ENCODE measurements at places on chromosomes 5 and 9.

- DNase-seq: no peak
Observed at GRCh38 chr5:147935032-147935431, 28.7 kb upstream of the C5orf46 start.

GRCh38 chr5:32233696-32234447, 59.8 kb upstream of the GOLPH3 start:
- no peak for DNase-seq

DNA sequence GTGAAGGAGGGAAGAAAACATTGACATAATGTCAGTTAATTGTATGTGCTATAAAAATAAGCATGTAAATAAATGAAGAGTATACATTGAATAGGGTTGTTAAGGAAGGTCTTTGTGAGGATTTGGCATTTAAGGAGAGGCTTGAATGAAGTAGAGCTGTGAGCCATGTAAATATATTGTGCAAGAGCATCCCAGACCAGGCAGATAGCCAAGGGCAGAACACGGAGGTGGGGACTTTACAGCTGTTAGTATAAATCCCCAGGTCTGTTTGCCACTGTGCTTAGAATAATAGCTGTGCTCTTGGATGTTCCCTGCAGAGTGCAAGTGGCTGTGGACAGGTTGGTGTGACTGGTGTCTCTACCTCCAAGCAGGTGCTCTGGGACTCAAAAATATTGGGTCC, 211.7 kb downstream of the LRRC70 start:
- no peak for DNase-seq

DNA sequence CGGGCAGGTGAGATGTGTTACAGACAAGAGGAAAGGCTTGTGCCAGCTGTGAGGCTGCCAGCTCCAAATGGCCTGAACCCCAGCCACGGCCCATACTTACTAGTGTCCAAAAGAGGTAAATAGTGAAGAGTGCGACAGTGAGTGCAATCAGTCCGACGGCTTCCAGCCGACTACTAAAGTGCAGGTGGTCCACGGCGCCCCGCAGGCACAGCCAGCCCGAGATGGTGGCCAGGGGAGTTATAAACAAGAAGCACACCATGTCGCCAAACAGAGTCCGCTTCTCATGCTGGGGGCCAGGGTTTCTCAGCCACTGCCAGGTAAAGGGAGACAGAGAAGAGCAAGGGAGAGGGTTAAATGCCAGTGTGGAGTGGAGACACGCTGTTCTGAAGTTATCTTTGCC, 101.1 kb downstream of the LMNB1 start:
- DNase-seq: peak; percentile 41

DNA sequence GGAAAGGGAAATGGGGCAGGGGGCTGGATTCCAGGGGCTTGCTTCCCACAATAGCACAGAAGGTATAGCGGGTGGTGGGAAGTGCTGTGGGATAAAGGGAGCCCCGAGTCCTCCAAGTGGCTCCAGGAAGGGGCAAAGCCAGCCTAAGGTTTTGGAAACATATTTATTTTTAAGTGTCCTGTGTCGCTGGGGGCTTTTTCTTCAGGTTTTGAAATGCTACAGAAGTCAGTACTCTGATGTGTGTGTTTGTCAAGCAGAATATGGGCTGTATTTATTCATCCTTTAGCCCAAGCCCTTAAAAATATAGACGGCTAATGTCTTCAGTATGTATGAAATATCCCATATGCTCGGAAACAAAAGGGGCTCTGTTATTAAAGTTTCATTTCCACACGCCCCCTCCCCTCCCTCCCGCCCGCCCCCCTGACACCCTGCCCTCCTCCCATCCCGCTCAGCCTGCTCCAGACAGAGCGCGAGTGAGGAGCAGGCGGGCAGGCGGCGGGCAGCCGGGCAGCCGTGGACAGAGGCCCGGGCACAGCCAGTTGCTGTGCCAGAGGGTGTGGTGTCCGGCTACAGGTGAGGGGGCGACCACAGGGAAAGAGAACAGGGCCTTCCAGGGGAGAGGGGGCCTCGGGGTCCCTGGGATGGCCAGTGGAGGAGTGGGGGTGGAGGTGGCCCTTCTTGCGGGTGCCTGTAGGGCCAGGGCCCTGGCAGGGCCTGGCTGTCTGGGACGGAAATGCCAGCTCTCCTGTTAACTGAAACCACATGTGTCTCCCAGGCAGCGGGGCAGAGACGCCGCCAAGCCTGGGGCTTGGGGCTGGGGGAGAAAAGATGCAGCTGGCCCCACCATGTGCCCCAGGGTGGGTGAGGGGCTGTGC, 39.6 kb upstream of the SYNPO start:
- no peak for DNase-seq

DNA sequence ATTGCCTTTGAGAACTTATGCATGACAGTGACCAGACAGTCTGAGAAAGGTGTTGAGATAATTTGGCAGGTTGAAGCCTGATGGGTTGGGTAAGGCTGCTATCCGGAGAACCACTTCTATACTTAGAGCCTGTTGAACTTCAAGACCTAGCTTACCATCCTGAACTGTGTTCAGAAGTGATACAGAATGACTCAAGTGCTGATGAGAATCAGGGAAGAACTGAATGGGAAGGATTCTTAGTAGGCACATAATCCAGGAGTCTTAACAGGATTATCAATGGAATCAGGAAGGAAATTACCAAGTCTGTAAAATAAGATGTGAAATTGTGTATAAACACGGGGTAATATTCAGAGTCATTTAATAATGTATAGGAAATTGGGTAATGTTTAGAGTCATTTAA, 9.0 kb upstream of the PAPPA start:
- no peak for DNase-seq

- DNase-seq: no peak
Observed at GRCh38 chr9:137162505-137163364, 7.1 kb downstream of the LRRC26 start.

DNA sequence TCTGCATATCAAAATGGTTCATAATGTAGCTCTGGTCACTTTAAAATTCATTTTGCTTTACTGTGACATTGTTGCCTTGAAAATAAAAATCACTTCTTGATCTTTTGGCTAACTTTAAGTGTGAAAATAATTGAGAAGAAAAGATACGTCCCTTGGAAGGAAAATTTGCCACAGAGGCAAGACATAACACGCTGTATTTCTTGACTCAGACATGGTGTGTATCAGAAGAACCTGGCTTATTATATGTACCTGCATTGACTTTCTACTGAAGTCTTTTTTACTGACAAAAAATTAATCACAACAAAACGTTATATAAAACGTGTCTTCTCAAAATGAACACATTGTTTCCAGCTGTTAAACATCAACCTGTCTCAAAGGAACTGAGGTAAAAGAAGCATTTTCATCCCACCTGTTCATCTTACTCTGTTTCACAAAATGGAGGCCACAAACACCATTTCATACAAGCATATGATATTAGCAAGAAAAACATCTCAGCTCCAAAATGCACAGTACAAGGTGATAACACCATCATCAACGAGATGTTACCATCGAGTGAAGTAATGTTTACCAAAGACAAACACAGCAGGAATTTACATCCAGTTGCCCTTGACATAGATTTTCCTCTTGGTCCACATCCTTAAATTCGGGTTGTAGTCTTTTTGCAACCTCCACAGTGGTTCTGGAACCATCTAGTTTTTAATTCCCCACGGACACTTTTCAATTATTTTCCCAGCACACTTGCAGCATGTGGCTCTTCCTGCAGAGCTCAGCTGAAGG, 179.9 kb downstream of the GLIS3 start:
- DNase-seq: no peak

DNA sequence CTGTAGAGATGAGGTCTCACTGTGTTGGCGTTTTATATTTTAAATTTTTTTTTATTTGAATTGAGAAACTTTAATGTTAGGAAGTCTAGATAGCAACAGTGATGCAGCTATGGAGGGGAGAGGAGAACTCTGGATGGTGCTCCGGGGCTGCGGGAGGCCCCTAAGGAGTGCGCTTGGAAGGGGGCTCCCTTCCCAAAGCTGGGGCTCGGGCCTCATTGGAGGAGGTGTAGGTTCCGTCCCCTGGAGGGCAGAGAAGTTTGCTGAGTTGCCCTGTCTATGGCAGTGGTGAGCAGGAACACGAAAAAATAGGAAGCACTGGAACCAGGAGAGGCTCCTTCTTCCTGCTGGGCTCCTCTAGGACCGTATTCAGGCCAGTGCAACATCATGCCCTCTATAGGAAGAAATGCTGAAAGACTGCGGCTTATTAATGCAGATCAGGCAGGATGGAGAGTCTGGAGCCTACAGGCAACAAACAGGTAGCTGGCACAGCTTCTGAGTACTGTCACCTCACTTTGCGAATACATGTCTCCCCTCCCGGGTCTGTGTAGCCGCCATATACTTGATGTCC, 16.1 kb downstream of the AHRR start:
- DNase-seq: no peak

- DNase-seq: no peak
Observed at GRCh38 chr9:123642291-123643278, 286.6 kb downstream of the CRB2 start.

DNA sequence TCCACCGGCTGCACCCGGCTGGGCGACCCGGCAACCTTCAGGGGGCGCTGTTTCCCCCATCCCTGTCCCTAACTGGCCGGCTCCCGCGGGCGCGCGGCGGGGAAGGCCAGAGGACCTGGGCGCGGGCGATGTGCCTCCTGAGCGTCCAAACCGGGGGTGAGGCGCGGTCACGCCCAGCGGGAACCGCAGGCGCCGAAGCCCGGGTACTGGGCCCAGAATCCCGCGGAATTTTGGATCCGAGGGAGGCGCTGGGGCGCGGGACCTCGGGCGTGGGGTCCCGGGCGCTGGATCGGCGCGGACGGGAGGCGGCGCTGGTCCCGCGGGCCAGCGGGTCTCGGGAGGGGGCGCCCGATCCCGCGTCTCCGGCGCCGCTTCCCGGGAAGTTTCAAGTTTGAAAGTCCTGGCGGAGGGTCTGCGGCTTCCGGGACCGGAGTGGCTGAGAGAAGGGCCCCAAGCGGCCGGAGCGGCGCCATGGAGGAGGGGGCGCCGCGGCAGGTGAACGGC, at the start of gene PKN3:
PKN3 (plus strand) TSS at position 59 of the 504 bp plus-strand sequence; CDS start at position 472, 413 bp downstream.
- peak; percentile 99 for DNase-seq

GRCh38 chr5:56552612-56553268, 262.6 kb upstream of the MAP3K1 start:
- no peak for DNase-seq

GRCh38 chr5:113087976-113088514, 111.4 kb downstream of the DCP2 start:
- no peak for DNase-seq

DNA sequence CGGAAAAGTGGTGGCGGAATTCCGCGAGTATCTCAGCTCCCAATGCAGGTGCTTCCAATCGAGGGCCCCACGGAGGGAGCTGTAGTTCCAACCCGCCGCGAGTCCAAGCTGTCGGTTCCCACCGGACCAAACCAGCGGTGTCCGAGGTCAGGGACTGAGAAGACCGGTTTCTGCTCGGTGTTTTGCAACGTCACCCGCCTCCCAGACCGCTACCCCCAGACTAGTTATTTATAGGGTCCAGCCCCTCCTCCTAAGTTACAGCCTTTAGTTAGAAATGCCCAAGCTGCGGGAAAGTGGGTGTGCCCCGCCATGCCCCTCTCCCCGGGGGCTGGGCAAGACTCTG, 677 bp upstream of the MYORG start:
- no peak for DNase-seq

DNA sequence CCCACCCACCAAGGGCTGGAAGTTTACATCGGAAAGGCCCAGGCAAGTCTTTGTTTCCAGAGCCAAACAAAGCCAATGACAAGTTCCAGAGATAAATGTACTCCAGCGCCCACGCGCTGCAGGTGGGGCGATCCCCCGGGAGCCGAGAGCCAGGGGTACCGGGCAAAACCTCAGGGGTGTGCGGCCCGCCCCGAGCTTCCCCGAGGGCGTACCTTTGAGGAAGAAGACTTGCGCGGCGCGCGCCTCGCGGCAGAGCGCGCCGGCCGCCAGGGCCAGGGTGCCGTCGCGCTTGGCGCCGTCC, 671 bp downstream of the DUSP1 start:
- DNase-seq: peak; percentile 54

GRCh38 chr5:90557871-90558270, 726 bp upstream of the ADGRV1 start:
- no peak for DNase-seq

- no peak for DNase-seq
Observed at GRCh38 chr5:111472579-111472978, 39.8 kb downstream of the STARD4 start.

GRCh38 chr9:4065054-4065453, 234.8 kb downstream of the GLIS3 start:
- DNase-seq: no peak

GRCh38 chr5:112366987-112367386, 52.1 kb downstream of the EPB41L4A start:
- no peak for DNase-seq

- no peak for DNase-seq
Observed at GRCh38 chr9:76227156-76227555, 167.1 kb downstream of the RFK start.

DNA sequence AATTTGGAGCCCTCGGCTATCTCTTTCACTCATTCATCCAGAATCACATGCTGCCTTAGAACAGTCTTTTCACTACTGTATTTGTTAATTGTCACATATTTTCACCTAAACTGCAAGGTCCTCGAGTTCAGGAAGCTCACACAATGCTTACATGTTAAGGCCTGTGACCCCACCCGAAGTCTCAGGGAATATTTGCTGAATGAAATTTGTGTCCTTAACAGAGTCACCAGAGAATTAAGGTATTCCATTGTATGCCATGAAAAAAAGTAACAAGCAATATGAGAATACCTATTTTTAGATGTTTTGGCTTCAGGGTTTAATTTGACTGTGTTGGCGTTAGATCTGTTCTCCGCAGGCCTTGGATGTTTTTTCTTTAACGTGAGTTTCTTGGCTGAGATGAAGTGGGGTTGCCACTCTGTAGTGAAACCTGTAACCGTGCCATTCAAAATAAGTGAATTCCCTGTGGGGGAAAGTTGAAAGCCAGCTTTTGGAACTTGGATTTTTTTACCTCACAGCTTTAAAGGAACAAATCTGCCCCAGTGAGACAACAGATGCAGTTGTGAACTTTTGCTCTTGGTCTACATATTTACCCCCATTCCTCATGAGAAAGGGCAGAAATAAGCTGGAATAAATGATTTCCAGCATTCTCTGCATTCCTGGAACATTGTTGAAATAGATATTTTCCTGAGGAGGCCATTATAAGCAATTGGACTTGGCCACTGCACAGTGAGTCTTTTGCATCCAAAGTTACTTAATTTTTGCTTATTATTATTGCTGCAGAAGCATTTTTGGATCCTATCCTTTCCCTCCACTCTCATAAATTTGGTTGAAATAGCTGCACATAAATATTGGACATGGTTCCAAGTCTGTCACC, 35.9 kb upstream of the FBP1 start:
- DNase-seq: no peak

GRCh38 chr5:28369418-28369817, 1331.0 kb upstream of the CDH9 start:
- DNase-seq: no peak

GRCh38 chr5:61089351-61089750, 72.9 kb downstream of the SMIM15 start:
- DNase-seq: no peak

All from H1 (cell line).